ENCODE measurements at places on chromosomes 12 and 14.
A peak's percentile ranks its signal among the peaks of the same experiment; 100 is the strongest.

- peak; percentile 86 for DNase-seq
These were observed 67.1 kb downstream of the TUNAR start for GRCh38 chr14:95943699-95944098.

GRCh38 chr12:166425-167075 lies 47.4 kb downstream of the SLC6A12 start:
- no peak for DNase-seq

DNA sequence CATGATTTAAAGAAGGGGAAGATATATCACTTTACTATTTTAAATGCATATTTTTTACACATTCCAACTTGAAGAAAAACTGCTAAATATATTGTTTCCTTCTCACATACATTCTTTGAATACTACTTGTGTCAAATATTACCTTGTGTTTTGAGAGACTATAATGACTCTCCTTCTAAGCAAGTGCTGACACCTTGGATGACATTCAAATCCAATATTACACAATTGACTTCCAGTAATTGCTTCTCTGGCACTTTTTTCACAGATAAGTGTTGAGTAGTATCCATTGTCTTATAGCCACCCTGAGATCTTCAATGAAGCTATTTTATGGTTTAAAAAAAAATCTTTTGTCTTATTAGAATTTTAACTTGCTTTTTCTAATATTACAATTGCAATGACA lies 61.2 kb upstream of the ST8SIA1 start:
- no peak for DNase-seq

- DNase-seq = no peak
These were observed 61.5 kb upstream of the PTGR2 start for GRCh38 chr14:73789989-73790581.

- no peak for DNase-seq
These were observed 236.2 kb downstream of the EGLN3 start for GRCh38 chr14:33714527-33715226.

GRCh38 chr14:74089251-74090020 lies 4.7 kb downstream of the LIN52 start:
- DNase-seq = no peak
